Left kidney (tissue), 8 donors: ENCODE measurements at places on chromosomes 4 and X. TPM values are rescaled to one million over a fixed set of nuclear protein-coding genes. Genes with fewer than 3 reads are reported as not detected.

BEX5 gene
- polyA plus RNA-seq: 12.9 TPM

RHOXF1 gene
- 3.0 TPM for polyA plus RNA-seq

BMPR1B gene
- 22.7 TPM for polyA plus RNA-seq

PF4V1 gene
- polyA plus RNA-seq: not detected

TAF7L gene
- polyA plus RNA-seq: 0.67 TPM

ATP8A1 gene
- polyA plus RNA-seq: 40.0 TPM

NAP1L5 gene
- 12.2 TPM for polyA plus RNA-seq

CASP6 gene
- 40.9 TPM for polyA plus RNA-seq

GAGE12J gene
- not detected for polyA plus RNA-seq

SHISA3 gene
- 97.9 TPM for polyA plus RNA-seq

PAGE1 gene
- not detected for polyA plus RNA-seq

RIPPLY1 gene
- polyA plus RNA-seq: 2.8 TPM

FRMD7 gene
- polyA plus RNA-seq: 1.3 TPM

RBM46 gene
- polyA plus RNA-seq: 0.05 TPM

ADH1C gene
- polyA plus RNA-seq: 77.4 TPM

LEF1 gene
- 83.2 TPM for polyA plus RNA-seq

NAA11 gene
- polyA plus RNA-seq: not detected

TRIM75 gene
- polyA plus RNA-seq: 0.10 TPM

LRRC66 gene
- polyA plus RNA-seq: 1.3 TPM

STATH gene
- polyA plus RNA-seq: 1.5 TPM

PACRGL gene
- polyA plus RNA-seq: 39.9 TPM

CCNB3 gene
- polyA plus RNA-seq: 1.6 TPM

SLITRK2 gene
- 2.2 TPM for polyA plus RNA-seq

CFAP47 gene
- polyA plus RNA-seq: 0.91 TPM

ALAS2 gene
- polyA plus RNA-seq: 8.1 TPM

NSDHL gene
- 24.1 TPM for polyA plus RNA-seq
